Spinal cord (tissue), 10 donors: ENCODE measurements at places on chromosomes 1 and 21. TPM values are rescaled to one million over a fixed set of nuclear protein-coding genes. Genes with fewer than 3 reads are reported as not detected.

GRCh38 chr1:176733661-176734060 is 270.7 kb downstream of the PAPPA2 start:
- H3K4me1 ChIP-seq, result no peaks in the 10 kb centered on the region
- H3K27me3 ChIP-seq, result no peaks in the 10 kb centered on the region
- no peak overlapping the region for H3K4me3 ChIP-seq
- no peaks in the 10 kb centered on the region for H3K36me3 ChIP-seq
- no peak overlapping the region for H3K27ac ChIP-seq

DNA sequence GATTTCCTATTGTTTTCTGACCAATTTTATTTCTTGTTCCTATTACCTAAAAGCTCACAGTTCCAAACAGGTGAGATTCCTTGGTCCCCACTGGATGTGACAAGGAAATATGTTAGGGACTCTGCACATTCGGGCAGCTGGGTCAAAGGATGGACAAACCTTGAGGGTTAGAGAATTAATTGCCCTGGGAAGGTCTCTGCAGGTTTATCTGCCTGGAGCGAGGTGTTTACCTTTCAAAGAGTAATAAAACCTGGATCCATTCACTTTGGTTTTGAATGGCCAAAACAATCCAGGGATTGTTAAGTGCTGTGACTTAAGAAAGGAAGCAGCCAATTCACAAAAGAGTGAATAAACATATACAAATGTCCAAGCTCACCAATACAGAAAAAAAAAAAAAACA is 33.6 kb upstream of the RAB4A start:
- no peaks in the 10 kb centered on the region for H3K4me1 ChIP-seq
- H3K27me3 ChIP-seq, result no peaks in the 10 kb centered on the region
- no peaks in the 10 kb centered on the region for H3K36me3 ChIP-seq
- DNase-seq, result no peak

DNA sequence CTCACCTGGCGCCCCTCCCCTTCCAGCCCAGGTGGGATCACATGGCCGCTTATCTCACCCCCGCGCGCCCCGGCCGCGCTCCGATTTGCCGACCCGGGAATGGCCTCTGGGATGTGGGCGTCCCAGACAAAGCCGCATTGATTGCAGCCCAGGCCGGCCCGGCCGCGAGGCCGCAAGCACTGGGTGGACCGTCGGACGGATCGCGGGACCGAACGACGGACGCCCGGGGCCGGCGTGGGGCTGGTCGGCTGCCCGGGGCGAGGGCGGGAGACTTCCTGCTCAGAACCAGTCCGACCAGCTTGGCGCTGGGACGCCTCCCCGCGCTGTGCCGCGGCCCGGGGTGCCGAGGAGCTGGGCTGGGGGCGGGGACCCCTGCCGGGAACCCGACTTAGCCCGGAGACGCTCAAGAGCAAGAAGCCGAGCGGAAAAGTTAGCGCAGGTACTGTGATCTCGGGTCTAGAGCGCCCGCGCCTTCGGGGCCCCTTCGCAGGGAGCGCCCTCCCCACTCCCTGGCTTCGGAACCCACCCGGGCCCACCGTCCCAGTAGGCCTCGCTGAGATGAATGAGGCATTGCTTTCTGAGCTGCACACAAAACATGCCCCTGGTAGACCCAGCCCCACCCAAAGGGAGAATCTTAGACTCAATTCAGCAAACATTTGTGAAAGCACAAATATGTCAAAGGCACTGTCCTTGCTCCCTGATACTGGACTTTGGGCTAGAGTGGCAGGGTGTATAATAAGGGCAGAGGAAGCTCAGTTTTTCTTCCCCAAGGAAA is 415 bp upstream of the LAD1 start:
- H3K36me3 ChIP-seq, result no peaks in the 10 kb centered on the region
- peak; percentile 30 for DNase-seq
- no peak overlapping the region for H3K27ac ChIP-seq
- peaks cover 24% of the 10 kb centered on the region for H3K4me1 ChIP-seq

DNA sequence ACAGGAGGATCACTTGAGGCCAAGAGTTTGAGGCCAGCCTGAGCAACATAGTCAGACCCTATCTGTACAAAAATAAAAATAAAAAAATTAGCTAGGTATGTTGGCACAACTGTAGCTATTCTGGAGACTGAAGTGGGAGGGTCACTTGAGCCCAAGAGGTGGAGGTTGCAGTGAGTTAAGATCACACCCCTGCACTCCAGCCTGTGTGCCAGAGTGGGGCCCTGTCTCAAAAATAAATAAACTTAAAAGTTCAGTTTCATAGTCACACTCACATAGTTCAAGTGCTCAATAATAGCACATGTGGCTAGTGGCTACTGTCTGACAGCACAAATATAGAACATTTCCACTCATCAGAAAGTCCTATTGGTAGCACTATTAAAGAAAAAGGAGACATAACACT is 5.2 kb upstream of the EVI5 start:
- H3K27ac ChIP-seq, result no peak overlapping the region
- peaks cover 8% of the 10 kb centered on the region for H3K4me1 ChIP-seq
- H3K36me3 ChIP-seq, result no peaks in the 10 kb centered on the region
- DNase-seq, result no peak
- no peak overlapping the region for H3K4me3 ChIP-seq
- H3K27me3 ChIP-seq, result no peaks in the 10 kb centered on the region

DNA sequence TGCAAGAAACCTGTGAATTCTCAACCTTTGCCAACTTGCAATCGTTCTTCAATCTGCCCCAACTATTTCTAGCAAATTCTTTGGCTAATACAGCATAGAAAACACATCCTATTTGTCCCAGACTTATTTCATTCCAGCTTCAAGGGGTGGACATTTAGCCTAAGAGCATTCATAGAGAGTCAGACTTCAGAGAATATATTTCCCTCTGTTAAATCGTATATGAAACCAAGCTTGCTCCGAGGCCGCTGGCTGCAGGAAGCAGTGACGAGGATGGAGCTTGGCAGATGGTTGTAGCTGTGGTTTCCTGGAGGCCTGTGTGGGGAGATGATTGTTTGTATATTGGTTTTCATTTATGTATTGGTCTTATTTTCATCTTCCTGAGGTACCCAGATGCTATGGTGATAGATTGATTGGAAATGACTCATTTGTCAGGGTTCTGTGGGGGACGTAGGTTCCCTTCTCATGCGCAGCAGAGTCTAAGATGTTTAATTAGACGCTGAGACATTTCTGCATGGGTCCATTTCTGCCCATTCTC is 26.1 kb downstream of the MAN1C1 start:
- DNase-seq, result no peak
- H3K4me3 ChIP-seq, result no peak overlapping the region
- peak overlapping the region; percentile 45 for H3K27ac ChIP-seq
- peaks cover 4% of the 10 kb centered on the region for H3K36me3 ChIP-seq
- H3K27me3 ChIP-seq, result no peaks in the 10 kb centered on the region

The PAQR6 gene
- 43.1 TPM for total RNA-seq

The TARBP1 gene
- total RNA-seq, result 51.8 TPM

The ABL2 gene
- total RNA-seq, result 11.5 TPM

DNA sequence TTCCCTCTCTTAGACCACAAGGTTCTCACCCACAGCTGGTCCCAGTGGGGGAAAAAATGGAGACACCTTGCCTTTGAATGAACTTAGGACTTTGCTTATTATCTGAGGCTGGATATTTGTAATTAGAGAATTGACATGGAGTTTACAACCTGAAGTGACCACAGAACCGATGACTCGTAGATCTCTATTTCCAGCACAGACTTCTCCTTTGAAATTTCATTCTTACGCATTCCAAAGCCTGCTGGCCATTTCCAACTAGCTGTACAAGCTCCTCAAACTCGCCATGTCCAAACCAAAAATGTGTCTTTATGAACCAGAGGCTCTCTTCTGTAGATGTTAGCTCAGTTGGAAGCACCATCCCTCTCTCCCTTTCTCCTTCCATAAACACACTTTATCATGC is 12.0 kb downstream of the RAB7B start:
- H3K27me3 ChIP-seq, result no peaks in the 10 kb centered on the region
- H3K4me1 ChIP-seq, result peaks cover 9% of the 10 kb centered on the region
- H3K27ac ChIP-seq, result no peak overlapping the region
- no peak for DNase-seq

DNA sequence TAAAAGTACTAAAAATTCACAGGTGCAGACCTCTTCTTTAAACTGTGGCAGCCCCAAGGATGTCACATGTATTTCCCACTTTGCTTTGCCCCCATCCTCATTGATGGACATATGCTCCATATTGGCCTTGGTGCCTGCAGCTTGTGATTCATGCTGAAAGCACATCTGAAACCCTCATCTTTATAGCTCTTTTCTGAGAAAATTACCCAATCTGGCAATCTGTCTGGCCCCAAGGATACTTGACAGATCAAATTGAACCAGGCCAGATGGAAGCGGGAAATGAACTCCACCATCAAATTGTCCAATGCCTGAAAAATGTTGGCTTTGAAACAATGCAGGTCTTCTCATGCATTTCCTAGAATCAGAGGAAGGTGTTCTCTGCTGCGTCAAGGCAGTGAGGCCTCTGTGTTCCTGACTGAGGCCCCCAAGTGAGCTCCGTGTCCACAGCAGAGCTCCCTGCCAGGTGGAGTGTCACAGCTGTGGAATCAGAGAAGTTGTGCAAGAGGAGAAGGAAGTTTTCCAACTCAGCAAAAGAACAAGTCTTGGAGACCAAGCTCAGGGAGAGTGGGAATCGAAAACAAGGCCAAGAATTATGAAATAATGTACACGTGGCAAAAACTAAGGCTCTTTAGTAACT is 323.7 kb downstream of the PLPP3 start:
- DNase-seq, result no peak
- H3K36me3 ChIP-seq, result no peaks in the 10 kb centered on the region
- no peaks in the 10 kb centered on the region for H3K27me3 ChIP-seq
- no peak overlapping the region for H3K27ac ChIP-seq
- H3K4me3 ChIP-seq, result no peak overlapping the region

DNA sequence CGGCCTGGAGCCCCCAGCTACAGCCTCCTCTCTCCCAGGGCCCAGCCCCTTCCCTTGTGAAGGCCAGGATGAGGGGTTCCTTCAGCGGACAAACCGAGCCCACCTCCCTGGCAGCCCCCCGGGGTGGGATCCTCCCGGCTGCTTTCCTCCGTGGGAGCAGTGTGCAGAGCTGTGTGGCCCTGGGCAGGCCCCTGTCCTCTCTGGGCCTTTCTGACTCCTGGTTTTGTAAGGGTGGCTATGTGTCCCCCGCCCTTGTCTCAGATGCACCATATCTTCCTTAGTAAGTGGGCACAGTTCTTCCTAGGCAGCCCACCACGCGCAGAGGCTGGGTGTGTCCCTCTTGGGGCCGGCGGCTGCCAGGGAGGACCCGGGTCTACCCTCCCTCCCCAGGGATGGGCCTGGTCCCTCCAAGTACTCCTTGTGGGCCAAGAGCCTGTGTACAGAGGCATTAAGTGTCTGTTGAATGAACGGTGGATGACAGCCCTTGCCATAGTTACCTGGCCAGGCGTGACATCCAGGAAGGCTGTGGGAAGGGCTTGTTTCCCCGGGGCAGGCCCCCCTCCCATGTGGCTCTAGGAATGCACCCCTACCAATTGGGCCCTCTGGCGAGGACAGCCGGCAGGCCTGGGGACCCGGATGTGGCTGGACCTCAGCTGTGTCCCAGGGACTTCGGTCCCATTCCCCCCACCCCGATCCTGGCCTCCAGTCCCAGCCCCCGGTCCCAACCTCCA is 3.8 kb downstream of the SMIM1 start:
- no peak overlapping the region for H3K4me3 ChIP-seq
- H3K27ac ChIP-seq, result no peak overlapping the region
- no peaks in the 10 kb centered on the region for H3K27me3 ChIP-seq
- DNase-seq, result no peak
- peaks cover 41% of the 10 kb centered on the region for H3K4me1 ChIP-seq
- H3K36me3 ChIP-seq, result peaks cover 67% of the 10 kb centered on the region

The CCDC30 gene
- total RNA-seq, result 19.1 TPM

DNA sequence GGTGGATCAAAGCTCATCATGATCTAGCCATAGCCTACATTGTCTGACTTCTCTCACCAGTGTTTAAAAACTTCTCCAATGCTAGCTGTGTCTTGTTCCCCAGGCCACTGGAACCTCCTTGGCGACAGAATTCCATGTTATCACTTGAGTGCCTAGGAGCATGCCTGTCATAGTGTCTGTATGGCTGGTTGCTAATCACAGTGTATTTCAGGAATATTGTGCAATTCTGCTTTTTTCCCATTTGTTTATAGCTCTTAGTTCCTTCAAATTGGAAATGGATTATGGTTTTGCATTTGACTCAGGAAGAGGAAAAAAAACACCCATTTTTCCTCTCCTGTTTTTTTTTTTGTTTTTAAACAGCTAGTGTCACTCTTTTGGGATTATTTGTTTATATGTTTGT is 25.5 kb downstream of the ROR1 start:
- H3K36me3 ChIP-seq, result no peaks in the 10 kb centered on the region
- DNase-seq, result no peak
- H3K27me3 ChIP-seq, result no peaks in the 10 kb centered on the region
- H3K27ac ChIP-seq, result no peak overlapping the region
- H3K4me1 ChIP-seq, result no peaks in the 10 kb centered on the region
- no peak overlapping the region for H3K4me3 ChIP-seq

GRCh38 chr21:27761623-27762022 is 794.7 kb upstream of the ADAMTS5 start:
- no peak for DNase-seq
- H3K4me3 ChIP-seq, result no peak overlapping the region
- H3K36me3 ChIP-seq, result no peaks in the 10 kb centered on the region
- no peaks in the 10 kb centered on the region for H3K27me3 ChIP-seq

The OR10J1 gene
- not detected for total RNA-seq

The CLEC20A gene
- total RNA-seq, result not detected

- DNase-seq, result no peak
- H3K4me1 ChIP-seq, result peaks cover 13% of the 10 kb centered on the region
- H3K36me3 ChIP-seq, result peaks cover 26% of the 10 kb centered on the region
Observed at GRCh38 chr1:37989361-37989930, 376 bp downstream of the SF3A3 start.

The AHDC1 gene
- 22.8 TPM for total RNA-seq

GRCh38 chr1:156212833-156213643 is at the start of gene PMF1:
PMF1 (plus strand) TSS chr1:156213007; CDS start chr1:156213016, 9 bp downstream.
- peaks cover 35% of the 10 kb centered on the region for H3K36me3 ChIP-seq
- peak within 1 kb of the TSS; percentile 81 for H3K4me3 ChIP-seq
- H3K4me1 ChIP-seq, result peaks cover 12% of the 10 kb centered on the region
- no peaks in the 10 kb centered on the region for H3K27me3 ChIP-seq
- peak; percentile 92 for DNase-seq
- peak within 1 kb of the TSS; percentile 98 for H3K27ac ChIP-seq

GRCh38 chr1:162990665-162991064 is 78.5 kb upstream of the RGS4 start:
- no peaks in the 10 kb centered on the region for H3K27me3 ChIP-seq
- no peak overlapping the region for H3K4me3 ChIP-seq

DNA sequence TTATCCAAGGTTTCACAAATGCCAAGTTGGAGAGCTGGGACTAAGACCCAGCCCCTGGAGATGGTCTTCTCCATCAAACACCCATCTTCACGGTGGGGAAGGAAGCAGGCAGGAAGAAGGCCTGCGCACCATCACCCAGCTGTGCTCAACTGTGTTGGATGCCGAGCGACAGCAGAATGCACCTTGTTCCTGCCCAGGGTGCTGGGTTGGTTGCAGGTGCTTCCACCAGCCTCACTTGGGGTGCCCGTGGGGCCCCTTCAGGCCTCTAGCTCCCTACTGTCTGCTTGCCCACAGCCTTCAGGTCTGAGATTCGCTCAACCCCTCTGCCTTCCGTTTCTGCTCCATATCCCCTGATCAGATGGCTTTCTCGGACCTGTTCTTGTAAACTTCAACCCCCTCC is 42.5 kb downstream of the OLFML2B start:
- no peaks in the 10 kb centered on the region for H3K27me3 ChIP-seq
- no peaks in the 10 kb centered on the region for H3K36me3 ChIP-seq
- H3K27ac ChIP-seq, result no peak overlapping the region
- H3K4me1 ChIP-seq, result peaks cover 8% of the 10 kb centered on the region
- H3K4me3 ChIP-seq, result no peak overlapping the region
- no peak for DNase-seq

The LPGAT1 gene
- 44.9 TPM for total RNA-seq

GRCh38 chr1:46094471-46095005 is 37.9 kb downstream of the PIK3R3 start:
- peak; percentile 74 for DNase-seq
- no peak overlapping the region for H3K4me3 ChIP-seq
- H3K27me3 ChIP-seq, result no peaks in the 10 kb centered on the region

The SEC16B gene
- 3.7 TPM for total RNA-seq
